ENCODE measurements at places on chromosomes 1 and 21. TPM values are rescaled to one million over a fixed set of nuclear protein-coding genes. Genes with fewer than 3 reads are reported as not detected.

The MRTO4 gene
- 51.6 TPM for total RNA-seq

The FCRL6 gene
- not detected for total RNA-seq

The PDC gene
- not detected for total RNA-seq

The PLEKHO1 gene
- 3.3 TPM for total RNA-seq

The CFAP74 gene
- not detected for total RNA-seq

The EPHX1 gene
- total RNA-seq, result 16.9 TPM

Data from mammary epithelial cell (primary cell).